Heart right ventricle (tissue), 16 donors: ENCODE measurements at places on chromosomes 16 and 17. TPM values are rescaled to one million over a fixed set of nuclear protein-coding genes. Genes with fewer than 3 reads are reported as not detected.

DNA sequence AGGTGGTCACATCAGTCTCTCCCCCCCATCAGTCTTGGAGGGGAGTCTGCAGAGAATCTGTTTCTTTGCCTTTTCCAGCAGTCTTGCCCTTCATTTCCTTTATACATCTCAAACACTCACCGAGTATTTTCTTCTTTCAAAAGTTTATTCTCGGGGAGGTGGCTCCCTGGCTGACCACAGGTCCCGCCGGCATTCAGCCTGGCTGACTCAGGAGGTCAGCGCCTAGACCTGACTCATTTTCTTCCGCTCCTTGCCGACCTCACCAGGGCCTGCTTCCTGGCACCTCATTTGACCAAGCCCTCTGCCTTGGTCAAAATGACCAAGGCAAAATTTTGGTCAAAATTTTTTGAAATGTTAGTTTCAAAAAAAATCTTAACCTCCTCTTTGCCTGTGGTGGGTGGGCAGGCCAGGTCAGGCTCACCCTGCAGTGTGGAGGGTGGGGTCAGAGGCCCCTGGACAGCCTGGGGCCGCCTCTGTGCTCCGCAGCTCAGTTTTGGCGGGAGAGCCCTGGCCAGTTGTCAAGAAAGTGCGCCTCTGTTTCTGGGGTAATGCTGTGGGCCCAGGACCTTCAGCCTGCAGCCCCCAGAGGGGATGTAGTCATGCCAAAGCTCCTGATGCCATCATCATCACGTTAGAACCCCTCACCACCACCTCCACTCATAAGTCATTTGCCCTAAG lies 165.6 kb downstream of the SPECC1 start:
- H3K36me3 ChIP-seq: no peaks in the 10 kb centered on the region
- DNase-seq: no peak
- H3K4me3 ChIP-seq: no peak overlapping the region
- H3K27me3 ChIP-seq: no peaks in the 10 kb centered on the region

DNA sequence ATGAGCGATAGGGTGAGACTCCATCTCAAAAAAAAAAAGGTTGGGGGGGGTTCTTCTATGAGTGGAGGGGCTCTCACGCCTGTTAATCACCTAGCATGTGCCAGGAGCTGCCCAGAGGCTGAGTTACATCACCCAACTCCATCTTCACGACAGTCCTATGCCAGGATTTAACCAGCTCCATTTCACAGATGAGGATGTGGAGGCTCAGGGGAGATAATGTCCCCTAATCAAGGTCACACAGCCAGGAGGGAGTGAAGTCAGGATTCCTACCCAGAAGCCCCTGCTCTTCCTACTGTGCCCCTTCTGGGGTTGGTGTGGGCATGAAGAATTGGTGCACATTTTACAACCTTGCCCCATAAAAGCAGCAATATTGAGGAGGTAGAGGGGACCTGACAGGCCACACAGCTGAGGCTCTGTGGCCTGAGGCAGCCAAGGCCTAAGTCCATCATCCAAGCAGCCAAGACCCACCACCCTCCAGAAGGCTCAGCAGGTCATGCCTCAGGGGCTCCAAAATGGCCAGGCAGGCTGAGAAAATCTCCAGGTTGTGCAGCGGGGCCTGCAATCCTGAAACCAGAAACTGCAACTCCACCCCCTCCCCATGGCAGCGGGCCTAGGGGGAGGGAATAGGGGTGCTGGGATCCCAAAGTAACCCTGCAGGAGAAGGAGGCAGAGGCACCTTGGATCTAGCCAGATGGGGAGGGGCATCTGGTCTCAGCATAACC lies 6.9 kb downstream of the PPY start:
- H3K27me3 ChIP-seq: peaks cover 23% of the 10 kb centered on the region
- no peak overlapping the region for H3K27ac ChIP-seq
- H3K4me3 ChIP-seq: no peak overlapping the region
- H3K36me3 ChIP-seq: no peaks in the 10 kb centered on the region

DNA sequence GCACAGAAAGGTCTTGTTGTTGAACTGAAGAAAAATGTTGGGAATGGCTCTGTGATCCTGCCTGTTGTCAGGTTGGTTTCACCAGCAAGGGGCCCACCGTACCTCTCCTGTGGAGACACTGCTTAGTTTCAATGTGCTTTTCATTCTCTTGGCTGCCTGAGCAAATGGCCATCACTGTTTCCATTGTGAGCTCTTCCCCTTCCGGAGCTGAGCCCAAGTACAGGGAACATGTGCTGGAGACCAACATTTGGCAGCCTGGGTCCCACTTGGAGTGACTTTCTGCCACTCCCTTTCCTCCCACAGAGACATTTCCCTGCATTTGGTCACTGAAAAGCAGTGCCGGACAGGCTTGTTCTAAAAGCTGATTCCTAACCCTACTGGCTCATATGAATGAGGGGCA lies 23.1 kb downstream of the GABARAPL2 start:
- no peaks in the 10 kb centered on the region for H3K27me3 ChIP-seq
- no peak overlapping the region for H3K4me3 ChIP-seq
- DNase-seq: peak; percentile 37
- H3K4me1 ChIP-seq: peaks cover 43% of the 10 kb centered on the region
- no peaks in the 10 kb centered on the region for H3K36me3 ChIP-seq

DNA sequence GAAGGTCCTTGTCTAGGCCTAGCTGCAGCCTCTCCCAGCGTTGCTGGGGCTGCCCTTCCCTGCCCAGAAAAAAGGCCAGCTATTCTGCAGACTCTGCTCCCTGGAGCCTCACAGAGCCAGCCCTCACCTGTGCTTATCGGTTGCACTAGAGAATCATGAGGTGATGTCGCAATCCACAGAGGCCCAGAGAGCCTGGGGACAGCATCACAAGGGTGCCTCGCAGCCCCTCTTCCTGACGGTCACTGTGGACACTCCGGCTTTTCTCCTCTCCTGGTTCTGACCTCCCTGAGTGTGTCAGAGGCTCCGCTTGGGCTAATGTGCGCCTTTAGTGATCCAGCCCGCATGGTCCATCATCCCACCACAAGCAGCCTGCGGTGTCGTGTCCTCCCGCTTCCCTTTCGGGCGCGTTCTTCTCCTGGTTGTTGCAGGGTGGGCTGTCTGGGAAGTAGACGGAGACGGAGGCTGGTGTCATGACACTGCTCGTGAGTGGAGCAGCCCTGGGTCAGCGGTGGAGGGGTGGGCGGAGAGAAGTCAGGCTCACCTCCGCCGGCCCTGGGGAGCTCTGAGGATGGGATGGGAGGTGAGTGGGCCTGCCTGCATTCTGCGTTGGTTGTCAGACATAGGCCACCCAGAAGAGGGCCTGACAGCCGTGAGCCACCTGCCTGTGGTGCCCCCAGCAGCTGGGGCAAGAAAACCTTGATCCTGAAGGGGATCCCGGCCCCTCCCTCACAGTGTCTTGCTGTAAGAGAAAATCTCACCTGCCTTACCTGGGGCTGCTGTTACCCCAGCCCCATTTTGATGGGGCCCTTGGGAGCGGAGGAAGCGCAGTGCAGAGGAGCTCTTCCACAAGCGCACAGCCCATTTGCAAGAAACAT lies 165.9 kb upstream of the CHMP6 start:
- no peaks in the 10 kb centered on the region for H3K27me3 ChIP-seq
- DNase-seq: no peak
- peaks cover 49% of the 10 kb centered on the region for H3K36me3 ChIP-seq

NACA2 gene
- total RNA-seq: not detected

GRCh38 chr17:2067048-2067561 lies 12.2 kb downstream of the HIC1 start:
- no peak overlapping the region for H3K4me3 ChIP-seq

GRCh38 chr17:4764595-4764994 lies 7.1 kb upstream of the TM4SF5 start:
- no peak for DNase-seq
- no peak overlapping the region for H3K4me3 ChIP-seq
- H3K27ac ChIP-seq: peak overlapping the region; percentile 89
- no peaks in the 10 kb centered on the region for H3K4me1 ChIP-seq
- no peaks in the 10 kb centered on the region for H3K27me3 ChIP-seq
- no peaks in the 10 kb centered on the region for H3K36me3 ChIP-seq

CES3 gene
- total RNA-seq: 1.8 TPM

GRCh38 chr17:27986805-27987684 lies 55.4 kb upstream of the NLK start:
- H3K27ac ChIP-seq: no peak overlapping the region
- H3K36me3 ChIP-seq: no peaks in the 10 kb centered on the region
- no peak overlapping the region for H3K4me3 ChIP-seq
- H3K4me1 ChIP-seq: peaks cover 28% of the 10 kb centered on the region
- H3K27me3 ChIP-seq: no peaks in the 10 kb centered on the region

IGFBP4 gene
- total RNA-seq: 122 TPM

DNA sequence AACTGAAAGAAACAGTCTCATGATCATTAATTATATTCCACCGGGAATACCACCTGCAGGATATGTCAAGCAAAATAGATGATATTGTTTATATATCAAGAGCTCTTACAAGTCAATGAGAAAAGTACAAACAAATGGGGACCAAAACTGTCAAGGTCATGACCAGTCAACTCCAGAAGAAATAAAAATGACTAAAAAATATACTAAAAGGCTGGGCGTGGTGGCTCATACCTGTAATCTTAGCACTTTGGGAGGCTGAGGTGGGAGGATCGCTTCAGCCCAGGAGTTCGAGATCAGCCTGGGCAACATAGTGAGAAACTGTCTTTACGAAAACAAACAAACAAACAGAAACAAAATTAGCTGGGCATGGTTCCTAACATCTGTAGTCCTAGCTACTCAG lies 49.8 kb upstream of the SCNN1B start:
- H3K27me3 ChIP-seq: no peaks in the 10 kb centered on the region
- DNase-seq: no peak
- H3K4me1 ChIP-seq: no peaks in the 10 kb centered on the region
- H3K4me3 ChIP-seq: no peak overlapping the region
- H3K27ac ChIP-seq: no peak overlapping the region

GRCh38 chr17:48113201-48113676 lies 5.7 kb downstream of the SNX11 start:
- H3K4me3 ChIP-seq: no peak overlapping the region
- no peaks in the 10 kb centered on the region for H3K36me3 ChIP-seq
- H3K4me1 ChIP-seq: peaks cover 57% of the 10 kb centered on the region
- no peaks in the 10 kb centered on the region for H3K27me3 ChIP-seq

TLCD3B gene
- total RNA-seq: not detected

GRCh38 chr17:45320349-45320930 lies 3.6 kb upstream of the MAP3K14 start:
- no peak overlapping the region for H3K4me3 ChIP-seq
- H3K36me3 ChIP-seq: no peaks in the 10 kb centered on the region
- no peak for DNase-seq
- no peaks in the 10 kb centered on the region for H3K27me3 ChIP-seq

DNA sequence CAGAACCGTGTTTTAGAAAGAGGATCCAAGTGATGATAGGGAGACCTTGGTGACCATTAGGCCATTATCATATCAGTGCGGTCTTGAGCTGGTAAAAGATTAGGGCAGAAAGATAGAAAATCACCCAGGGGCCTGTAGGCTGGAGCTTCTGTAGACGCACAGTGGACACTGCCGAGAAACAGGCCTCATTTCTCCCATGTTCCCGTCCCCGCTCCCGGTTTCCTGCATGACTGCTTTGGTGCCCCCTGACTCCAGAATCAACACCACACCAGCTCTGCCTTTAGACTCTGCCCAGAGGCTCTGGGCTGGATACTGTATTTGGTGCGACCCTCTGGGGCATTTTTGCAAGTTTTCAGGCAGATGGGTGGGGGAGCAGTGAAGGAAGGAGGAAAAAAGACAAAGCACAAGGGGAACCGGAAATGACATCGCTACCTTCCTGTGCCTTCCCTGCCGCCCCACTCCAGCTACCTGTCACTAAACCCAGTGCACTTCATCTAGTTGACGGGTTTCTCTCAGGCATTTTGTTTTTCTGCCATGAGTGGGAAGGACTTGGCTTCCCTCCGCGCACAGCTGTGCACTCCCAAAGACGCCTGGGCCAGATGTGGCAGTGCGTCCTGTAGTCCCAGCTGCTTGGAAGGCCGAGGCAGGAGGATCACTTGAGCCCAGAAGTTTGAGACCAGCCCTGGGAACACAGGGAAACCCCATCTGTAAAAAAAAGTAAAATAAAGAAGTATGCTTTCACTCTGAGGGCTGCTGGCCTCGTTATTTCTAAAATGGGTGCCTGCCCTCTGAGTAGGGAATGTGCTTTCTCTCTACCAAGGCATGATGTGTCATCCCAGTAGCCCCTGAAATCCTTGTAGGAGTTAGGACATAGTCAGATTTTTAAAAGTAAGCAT lies 214.1 kb downstream of the RPTOR start:
- H3K27ac ChIP-seq: no peak overlapping the region
- H3K27me3 ChIP-seq: no peaks in the 10 kb centered on the region
- peaks cover 7% of the 10 kb centered on the region for H3K36me3 ChIP-seq
- H3K4me3 ChIP-seq: no peak overlapping the region
- DNase-seq: no peak
- H3K4me1 ChIP-seq: peaks cover 8% of the 10 kb centered on the region

- H3K4me3 ChIP-seq: peak overlapping the region; percentile 38
- peaks cover 42% of the 10 kb centered on the region for H3K4me1 ChIP-seq
- DNase-seq: peak; percentile 15
- peaks cover 63% of the 10 kb centered on the region for H3K27me3 ChIP-seq
- H3K36me3 ChIP-seq: no peaks in the 10 kb centered on the region
Observed at GRCh38 chr17:7130621-7131422, 16.2 kb upstream of the ASGR2 start.

C1QL1 gene
- 0.37 TPM for total RNA-seq

DNA sequence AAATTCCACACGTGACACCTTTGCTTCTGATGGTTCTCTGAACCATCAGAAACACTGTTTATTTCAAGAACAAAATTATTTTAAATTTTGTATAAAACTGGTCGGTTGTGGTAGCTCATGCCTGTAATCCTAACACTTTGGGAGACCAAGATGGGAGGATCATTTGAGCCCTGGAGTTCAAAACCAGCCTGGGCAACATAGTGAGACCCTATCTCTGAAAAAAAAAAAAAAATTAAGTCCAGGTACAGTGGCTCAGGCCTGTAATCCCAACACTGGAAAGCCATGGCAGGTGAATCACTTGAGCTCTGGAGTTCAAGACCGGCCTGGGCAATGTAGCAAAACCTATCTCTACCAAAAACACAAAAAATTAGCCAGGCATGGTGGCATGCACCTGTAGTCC lies 8.3 kb upstream of the KANSL1 start:
- H3K36me3 ChIP-seq: peaks cover 7% of the 10 kb centered on the region
- H3K27me3 ChIP-seq: no peaks in the 10 kb centered on the region
- DNase-seq: no peak
- peaks cover 17% of the 10 kb centered on the region for H3K4me1 ChIP-seq

DNA sequence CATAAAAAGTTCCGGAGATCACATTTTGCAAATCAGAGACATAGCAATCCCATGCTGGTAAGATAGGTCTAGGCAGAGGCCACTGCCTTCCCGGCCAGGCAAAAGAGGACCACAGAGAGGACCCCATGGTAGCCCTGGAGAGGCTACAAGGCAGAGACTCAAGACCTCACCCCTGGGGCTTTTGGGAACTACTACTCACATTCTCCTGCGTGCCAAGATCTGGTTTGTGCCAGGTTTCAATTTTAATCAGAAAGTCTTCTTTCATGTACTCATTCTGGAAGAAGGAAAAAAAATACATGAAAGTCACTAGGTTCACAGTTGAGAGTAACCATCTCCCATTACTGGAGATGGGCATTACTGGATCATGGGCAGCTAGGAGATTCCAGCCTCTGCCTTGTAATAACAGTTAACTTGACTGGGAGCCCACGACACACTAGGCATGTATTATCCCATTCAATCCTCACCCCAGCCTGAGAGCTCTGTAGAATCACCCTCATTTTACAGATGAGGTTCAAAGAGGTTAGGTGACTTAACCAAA lies 21.2 kb downstream of the PITPNA start:
- no peak overlapping the region for H3K27ac ChIP-seq
- no peaks in the 10 kb centered on the region for H3K27me3 ChIP-seq
- peaks cover 99% of the 10 kb centered on the region for H3K36me3 ChIP-seq
- no peak for DNase-seq
- no peak overlapping the region for H3K4me3 ChIP-seq

DRG2 gene
- 20.2 TPM for total RNA-seq
